ENCODE measurements at places on chromosomes 6 and 20. TPM values are rescaled to one million over a fixed set of nuclear protein-coding genes. Genes with fewer than 3 reads are reported as not detected.

Gene KHDC3L
- total RNA-seq, result not detected

Gene SRMS
- total RNA-seq, result 0.39 TPM

Gene DEFB124
- total RNA-seq, result not detected

Gene HCK
- total RNA-seq, result not detected

Gene CBLN4
- total RNA-seq, result not detected

Gene CTCFL
- total RNA-seq, result not detected

Gene OTOR
- not detected for total RNA-seq

Gene PPP1R3G
- 0.04 TPM for total RNA-seq

Gene MICA
- 53.6 TPM for total RNA-seq

Gene SNAI1
- 0.04 TPM for total RNA-seq

Gene HMGCLL1
- 0.65 TPM for total RNA-seq

Gene PNPLA1
- not detected for total RNA-seq

Gene SPEF1
- not detected for total RNA-seq

Gene AURKA
- total RNA-seq, result 26.2 TPM

Gene ZNF311
- 0.84 TPM for total RNA-seq

Gene RGS17
- total RNA-seq, result 0.47 TPM

Gene KHDRBS2
- total RNA-seq, result not detected

Gene TMEM14C
- 241 TPM for total RNA-seq

Gene HS3ST5
- total RNA-seq, result not detected

Gene CPNE5
- 0.08 TPM for total RNA-seq

Gene TINAG
- total RNA-seq, result not detected

Gene R3HDML
- total RNA-seq, result not detected

Gene CLVS2
- total RNA-seq, result not detected

Gene HNF4A
- not detected for total RNA-seq

Gene TRAM2
- 14.8 TPM for total RNA-seq

Gene ANKRD60
- total RNA-seq, result not detected

Gene TCF15
- not detected for total RNA-seq

Gene TSBP1
- total RNA-seq, result not detected

Gene OPN5
- total RNA-seq, result not detected

Gene TRDN
- not detected for total RNA-seq

Gene SOX18
- total RNA-seq, result not detected

Gene REM1
- not detected for total RNA-seq

Gene DPPA5
- not detected for total RNA-seq

All from hair follicular keratinocyte (primary cell).